Effector CD8-positive, alpha-beta T cell (primary cell): ENCODE measurements at places on chromosomes 2 and 18.

- DNase-seq: no peak
Observed at GRCh38 chr2:153575171-153575853, 96.8 kb upstream of the RPRM start.

DNA sequence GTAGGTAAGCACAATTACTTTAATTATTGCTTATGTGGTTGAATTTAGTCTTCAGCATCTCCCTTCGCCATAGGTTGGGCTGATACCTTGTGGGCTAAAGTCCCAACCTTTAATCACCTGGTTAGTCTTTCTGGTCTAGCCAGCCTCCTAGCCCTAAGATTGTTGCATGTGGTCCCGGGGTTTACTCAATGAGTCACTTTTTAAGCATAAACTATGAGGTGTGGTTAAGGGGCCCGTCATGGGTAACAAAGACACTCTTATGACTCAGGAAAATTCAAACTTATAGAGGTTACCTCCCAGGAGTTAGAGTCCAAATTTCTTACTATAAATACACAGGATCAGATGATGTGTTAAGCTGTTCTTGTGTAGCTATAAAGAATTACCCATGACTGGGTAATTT lies 841.6 kb downstream of the TRIB2 start:
- no peak for DNase-seq

DNA sequence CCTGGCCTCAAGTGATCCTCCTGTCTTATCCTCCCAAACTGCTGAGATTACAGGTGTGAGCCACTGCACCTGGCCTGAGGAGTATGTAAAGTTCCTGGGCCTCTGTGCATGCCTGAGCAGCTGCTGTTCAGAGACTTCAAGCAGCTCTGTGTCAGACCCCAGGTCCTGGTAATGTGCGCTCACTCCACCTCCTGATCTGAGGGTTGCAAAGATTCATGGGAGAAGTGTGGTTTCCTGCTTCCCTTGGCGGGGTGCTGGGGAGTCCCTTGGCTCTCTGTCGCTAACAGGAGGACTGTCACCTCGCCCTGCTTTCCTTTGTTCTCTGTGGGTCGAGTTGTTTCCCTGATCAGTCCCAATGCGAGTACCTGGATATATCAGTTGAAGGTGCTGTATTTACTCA lies 8.6 kb upstream of the IL36A start:
- peak; percentile 63 for DNase-seq

DNA sequence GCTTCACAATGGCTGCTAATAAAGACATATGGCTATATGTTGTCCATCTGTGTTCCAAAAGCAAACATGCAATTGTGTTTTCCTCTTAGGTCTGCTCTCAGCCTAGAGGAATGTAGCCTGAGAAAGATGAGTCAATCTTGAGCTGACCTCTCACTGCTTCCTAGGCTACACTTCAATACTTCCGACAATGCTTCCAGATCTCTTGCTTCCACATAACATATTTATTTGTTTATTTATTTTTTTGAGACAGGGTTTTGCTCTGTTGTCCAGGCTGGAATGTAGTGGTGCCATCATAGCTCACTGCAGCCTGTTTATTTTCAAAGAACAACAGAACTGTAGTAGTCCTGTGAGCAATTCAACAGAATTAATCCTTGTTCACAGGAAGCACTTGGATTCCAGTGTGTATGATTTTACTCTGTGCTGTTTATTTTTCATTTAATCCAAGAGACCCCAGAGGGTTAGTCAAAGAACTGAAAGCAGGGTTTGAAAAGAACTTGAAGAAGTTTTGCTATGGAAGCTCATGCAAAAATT lies 437.9 kb downstream of the TXNL1 start:
- no peak for DNase-seq

GRCh38 chr18:57727952-57728807 lies 74.9 kb downstream of the ATP8B1 start:
- DNase-seq: no peak

DNA sequence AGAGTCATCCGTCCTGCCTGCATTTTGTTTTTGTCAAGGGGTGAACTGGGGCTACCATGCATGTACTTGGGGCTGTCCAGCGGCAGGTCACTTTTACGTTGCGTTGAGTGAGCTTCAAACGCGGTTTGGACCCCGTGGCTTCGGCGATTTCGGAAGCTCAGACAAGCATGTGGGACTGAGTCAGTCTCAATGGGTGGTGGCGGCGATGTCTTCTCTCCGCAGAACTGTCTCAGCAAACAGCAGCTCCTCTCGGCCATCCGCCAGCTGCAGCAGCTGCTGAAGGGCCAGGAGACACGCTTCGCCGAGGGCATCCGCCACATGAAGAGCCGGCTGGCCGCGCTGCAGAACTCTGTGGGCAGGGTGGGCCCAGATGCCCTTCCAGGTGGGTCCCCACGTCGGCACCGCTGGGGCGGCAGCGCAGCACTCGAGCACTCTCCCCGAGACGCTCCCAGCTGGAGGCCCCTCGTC lies 21.3 kb downstream of the FBLN7 start:
- no peak for DNase-seq

GRCh38 chr2:128262315-128263253 lies 56.1 kb downstream of the HS6ST1 start:
- DNase-seq: no peak

DNA sequence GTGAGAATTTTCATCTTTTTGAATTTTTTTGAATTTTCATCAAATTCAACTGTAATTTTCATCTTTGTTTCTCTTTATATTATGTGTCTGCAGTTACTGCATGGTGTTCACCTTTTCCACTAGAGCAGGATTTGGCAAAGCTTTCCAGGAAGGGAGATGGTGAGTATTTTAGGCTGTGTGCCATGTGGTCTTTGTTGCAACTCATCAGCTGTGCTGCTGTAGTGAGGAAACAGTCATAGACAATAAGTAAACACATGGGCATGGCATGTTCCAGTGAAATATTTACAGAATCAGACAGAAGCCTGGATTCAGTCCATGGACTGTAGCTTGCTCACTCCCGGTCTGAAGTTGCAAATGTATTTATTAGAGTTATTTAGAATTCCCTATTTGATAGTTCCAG lies 120.4 kb downstream of the DCDC2C start:
- DNase-seq: no peak

DNA sequence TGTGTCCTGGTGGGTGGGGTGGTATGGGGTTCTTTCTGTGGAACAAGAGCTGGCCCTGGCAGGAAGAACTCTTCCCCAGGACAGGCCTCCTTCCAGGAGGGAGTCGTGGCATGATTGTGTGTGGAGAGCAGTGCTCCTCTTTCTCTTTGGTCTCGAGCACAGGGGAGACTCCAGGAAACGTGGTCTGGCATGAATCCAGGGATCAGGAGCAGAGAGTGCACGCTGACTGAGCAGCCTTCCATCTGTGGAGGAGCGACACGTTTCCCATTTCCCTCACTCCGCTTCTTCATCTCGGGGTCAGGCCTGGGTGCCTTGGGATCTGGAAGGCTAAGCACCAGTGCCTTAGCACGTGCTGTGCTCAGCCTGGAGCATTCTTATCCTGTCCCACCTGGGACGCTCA lies 132.0 kb upstream of the HDAC4 start:
- no peak for DNase-seq

- DNase-seq: no peak
Observed at GRCh38 chr18:53380063-53380639, 844.3 kb downstream of the MBD2 start.

DNA sequence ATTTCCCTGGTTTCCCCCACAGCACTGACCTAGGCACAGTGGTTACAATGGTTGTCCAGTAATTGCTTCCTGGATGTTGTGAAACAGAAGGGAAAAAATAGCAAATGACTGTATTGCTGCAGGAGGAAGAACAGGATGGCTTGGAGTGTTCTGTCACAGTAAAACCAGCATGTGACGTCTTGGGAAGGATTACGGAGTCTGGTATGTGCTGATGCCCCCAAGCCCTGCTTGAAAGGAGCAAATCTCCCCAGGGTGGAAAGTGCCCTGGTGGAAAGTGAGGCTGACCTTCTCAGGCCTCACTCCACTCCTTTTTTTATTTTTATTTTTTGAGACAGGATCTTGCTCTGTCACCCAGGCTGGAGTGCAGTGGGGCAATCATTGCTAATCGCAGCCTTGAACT lies 7.8 kb downstream of the RAB11FIP5 start:
- no peak for DNase-seq

DNA sequence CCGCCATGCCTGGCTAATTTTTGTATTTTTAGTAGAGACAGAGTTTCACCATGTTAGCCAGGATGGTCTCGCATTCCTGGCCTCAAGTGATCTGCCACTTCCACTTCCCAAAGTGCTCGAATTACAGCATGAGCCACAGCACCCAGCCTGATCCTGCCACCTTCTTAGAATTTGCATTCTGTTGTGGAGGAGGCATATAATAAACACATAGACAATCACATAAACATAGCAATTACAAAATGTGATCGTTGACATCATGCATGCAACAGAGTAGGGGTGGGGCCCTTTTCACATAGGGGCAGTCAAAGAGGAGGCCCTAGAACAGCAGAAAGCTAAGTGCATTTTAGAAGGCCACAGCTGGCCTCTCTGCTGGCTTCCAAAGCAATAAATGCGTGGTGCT lies 39.9 kb upstream of the TSPYL6 start:
- DNase-seq: no peak

GRCh38 chr18:35696307-35696706 lies 114.8 kb downstream of the GALNT1 start:
- no peak for DNase-seq

DNA sequence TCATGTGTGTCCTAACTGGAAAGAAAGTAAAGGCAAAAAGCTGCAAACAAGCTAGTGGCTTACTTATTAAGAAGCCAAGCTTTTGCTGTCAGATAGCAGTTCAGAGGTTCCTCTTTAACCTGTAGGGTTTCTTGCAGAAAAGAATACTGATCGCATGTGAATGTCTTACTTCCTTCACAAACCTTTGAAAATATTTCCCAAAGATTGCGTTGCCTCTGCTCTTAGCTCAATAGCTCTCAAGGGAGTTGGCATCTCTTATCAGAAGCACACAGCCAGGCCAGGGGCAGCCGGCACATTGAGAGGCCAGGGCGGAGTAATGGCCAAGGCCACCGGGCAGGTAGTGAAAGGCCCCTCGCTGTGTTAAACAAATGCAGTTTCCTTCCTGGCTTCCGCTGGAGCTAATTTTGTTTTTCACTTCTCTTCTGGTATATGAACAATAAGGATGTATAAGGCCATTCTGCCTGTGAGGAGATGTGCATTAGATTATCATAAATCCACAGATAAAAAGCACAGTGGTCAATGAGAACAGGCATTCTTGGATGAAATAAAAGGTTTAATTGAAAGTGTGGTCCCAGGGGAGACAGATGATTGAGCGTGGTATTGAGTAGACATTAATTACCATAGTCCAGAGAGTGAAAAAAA lies 542.4 kb upstream of the NRP2 start:
- no peak for DNase-seq

DNA sequence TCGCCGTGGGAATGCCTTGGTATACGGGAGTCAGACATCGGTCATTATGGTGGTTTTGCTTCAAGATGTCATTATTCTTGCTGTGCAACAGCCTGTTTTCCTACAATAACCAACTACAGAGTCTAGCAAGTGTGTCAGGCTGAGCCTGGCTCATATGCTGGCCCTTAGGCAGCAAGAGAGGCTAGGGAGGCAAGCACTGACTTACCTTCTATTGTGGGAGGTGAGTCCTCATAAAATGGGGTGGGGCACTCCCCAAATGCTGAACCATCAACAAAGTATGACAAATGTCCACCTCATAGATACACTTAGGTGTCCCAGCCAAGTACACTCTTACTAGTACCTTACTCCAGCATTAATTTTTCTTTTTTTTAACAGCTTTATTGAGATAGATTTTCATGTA lies 77.0 kb upstream of the ATL2 start:
- no peak for DNase-seq

GRCh38 chr18:55252901-55253300 lies 293.6 kb upstream of the CCDC68 start:
- DNase-seq: no peak

- DNase-seq: no peak
Observed at GRCh38 chr2:98935777-98936352, at the start of gene CRACDL. TSS of gene CRACDL (minus strand) at chr2:98936225. CDS start at chr2:98846800, 89,425 bp downstream.

DNA sequence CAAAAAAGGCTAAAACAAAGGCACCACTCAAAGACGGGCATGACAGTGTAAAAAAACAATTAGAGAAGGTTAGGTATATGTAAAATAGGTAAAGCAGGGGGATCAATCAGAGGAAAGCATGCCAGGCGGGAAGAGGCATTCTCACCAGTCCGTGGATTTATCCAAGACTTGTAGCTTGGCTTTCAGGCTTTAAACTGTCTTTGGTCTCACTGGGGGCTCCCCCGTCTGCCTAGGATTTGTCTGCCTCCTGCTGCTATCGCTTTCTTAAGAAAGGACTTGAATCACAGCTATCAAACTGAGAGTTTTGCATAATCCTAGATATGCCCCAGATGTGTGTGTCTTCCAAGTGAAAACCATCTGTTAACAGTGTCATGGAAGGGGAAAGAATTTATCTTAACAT lies 11.1 kb upstream of the GORASP2 start:
- no peak for DNase-seq

DNA sequence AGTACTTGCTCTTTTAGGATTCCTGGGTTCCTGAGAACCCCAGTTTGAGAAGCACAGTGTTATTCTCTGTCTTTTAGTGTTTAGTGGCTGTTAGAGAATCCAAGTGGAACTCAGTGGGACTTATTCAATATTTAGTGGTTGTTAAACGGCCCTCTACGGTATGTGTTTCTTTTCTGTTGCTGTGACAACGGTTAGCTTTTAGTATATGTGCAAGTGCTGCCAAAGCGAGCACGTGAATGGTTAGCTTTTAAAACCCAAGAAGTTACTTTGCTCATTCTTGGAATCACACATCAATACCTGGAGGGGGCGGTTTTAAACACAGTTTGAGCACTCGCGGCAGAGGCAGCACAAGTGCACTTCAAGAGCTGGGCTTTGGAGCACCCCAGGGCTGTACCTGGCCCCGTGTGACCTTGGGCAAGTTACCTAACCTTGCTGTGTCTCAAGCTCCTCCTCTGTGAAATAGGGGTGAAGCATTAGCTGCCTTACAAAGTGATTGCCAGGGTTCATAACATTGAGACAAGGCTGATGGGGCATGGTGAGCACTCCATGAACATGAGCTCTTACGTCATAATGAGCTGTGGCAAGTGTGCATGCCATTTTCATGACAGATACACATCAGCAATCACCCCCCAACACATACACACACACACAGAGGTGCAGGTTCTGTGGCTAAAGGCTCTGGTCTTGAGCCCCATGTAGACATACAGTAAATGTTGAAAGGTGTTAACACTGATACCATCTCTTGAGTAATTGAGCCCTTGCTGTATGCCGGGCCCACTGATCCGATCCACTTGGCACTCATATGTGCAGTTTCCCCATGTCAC lies 234.1 kb downstream of the ALPK2 start:
- DNase-seq: no peak

DNA sequence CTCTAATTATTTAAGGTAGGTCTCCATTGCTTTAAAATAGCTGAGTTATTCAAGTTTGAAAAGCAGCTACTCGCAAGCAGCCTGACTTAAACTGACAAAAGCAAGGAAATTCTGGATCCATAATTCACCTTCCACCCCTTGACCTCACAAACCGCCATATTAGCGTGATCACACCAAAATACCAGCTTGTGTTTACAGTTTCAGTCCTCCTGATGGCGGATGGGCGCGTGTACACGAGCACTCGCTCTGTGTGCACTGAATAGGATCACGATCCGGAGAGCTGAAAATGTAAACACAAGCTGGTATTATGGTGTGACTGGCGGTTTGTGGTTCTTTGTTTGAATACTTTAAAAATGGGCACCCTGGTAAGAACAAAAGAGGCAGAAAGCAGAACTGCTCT lies 42.4 kb upstream of the PSMD14 start:
- no peak for DNase-seq

- DNase-seq: no peak
Observed at GRCh38 chr18:27606741-27607140, 421.6 kb upstream of the CHST9 start.

GRCh38 chr18:28995319-28995718 lies 818.4 kb upstream of the CDH2 start:
- DNase-seq: no peak

- no peak for DNase-seq
Observed at GRCh38 chr2:47141520-47141919, 13.6 kb downstream of the STPG4 start.
